Stimulated activated CD4-positive, alpha-beta T cell treated with anti-CD3 and anti-CD28 coated beads, TNF-alpha, amount 100 ng/mL, for 24 hours (primary cell): ENCODE measurements at places on chromosomes 12 and 14.

- DNase-seq, result no peak
Measured at GRCh38 chr14:73753887-73754795, 40.0 kb upstream of the PNMA1 start.

- no peak for DNase-seq
Measured at GRCh38 chr12:226401-226800, 12.4 kb upstream of the SLC6A12 start.

DNA sequence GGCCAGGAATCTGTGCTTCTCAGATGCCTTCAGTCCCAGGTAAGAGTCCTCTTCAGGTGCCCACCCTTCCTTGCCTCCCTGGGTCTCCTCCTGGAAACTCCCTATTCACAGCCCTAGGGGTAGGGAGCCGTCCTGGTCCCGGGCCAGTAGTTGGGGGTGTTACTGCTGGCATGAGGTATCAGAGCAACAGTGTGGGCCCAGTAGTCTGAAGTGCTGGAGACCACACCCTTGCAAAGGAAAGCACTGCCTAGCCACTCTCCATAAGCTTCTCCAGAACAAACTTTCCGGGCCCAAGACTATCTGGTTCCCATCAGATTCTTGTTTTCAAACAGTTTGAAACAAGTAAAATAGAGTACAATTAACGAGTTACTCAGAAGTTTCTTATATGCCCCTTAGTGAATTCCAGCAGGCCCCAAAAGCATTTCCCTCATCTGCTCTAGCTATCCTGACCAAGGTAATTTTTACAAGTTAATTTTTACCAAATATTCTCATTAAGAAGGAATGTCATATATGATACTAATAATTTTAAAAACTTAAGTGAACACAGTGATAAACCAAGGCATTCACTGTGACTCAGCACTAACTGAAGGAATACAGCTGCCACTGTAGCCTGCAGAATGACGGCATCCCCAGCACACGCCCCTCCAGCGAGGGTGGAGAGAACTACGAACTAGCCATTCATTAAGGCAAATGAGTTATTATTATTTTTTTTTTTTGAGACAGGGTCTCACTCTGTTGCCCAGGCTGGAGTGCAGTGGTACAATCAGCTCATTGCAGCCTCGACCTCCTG is 49.4 kb downstream of the MOK start:
- DNase-seq, result no peak

DNA sequence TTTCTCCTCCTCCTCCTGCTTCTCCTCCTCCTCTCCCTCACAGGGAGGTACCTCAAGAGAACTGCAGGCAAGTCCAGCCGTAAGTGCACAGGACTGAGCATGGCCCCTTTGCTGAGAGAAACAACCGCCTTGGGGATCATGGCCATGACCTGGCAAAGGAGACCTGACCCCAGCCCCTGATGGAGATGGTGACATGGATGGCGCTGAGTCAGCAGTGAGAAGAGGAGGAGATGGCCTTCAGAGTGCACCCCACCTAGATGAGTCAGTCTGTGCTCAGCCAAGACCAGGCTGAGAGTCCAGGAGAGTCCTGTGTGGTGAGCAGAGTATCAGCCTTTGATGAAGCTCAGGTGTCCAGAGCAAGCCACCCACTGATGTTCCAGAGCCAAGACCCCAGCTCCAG is 36.4 kb downstream of the MEG3 start:
- DNase-seq, result no peak

- no peak for DNase-seq
Measured at GRCh38 chr14:54785778-54786770, 116.6 kb downstream of the GCH1 start.
